ENCODE measurements at places on chromosomes 2 and 18.

- no peak for DNase-seq
These were observed 3.9 kb downstream of the INPP4A start for GRCh38 chr2:98448441-98449145.

- no peak for DNase-seq
These were observed 317.9 kb upstream of the VRK2 start for GRCh38 chr2:57728691-57729090.

- no peak for DNase-seq
These were observed 182.2 kb upstream of the EPAS1 start for GRCh38 chr2:46114996-46115395.

- DNase-seq, result no peak
These were observed 11.1 kb upstream of the RBFA start for GRCh38 chr18:80023173-80023572.

- DNase-seq, result no peak
These were observed 93.6 kb downstream of the DNER start for GRCh38 chr2:229620759-229621158.

Measured in C1 segment of cervical spinal cord (tissue), 14 donors.